Hematopoietic multipotent progenitor cell treated with erythropoietin and hydrocortisone succinate and interleukin-3 and kit ligand, for 6 days (in vitro differentiated cells): ENCODE measurements at places on chromosomes 2 and 18.

- no peak for DNase-seq
Observed at GRCh38 chr18:60905699-60906098, 427.5 kb upstream of the CDH20 start.

- DNase-seq = peak; percentile 66
Observed at GRCh38 chr2:201781557-201782051, 871 bp upstream of the ALS2 start.

GRCh38 chr2:9909106-9909505 is 42.4 kb upstream of the GRHL1 start:
- DNase-seq = peak; percentile 42

GRCh38 chr2:134207589-134208209 is 46.2 kb upstream of the MGAT5 start:
- DNase-seq = peak; percentile 80

DNA sequence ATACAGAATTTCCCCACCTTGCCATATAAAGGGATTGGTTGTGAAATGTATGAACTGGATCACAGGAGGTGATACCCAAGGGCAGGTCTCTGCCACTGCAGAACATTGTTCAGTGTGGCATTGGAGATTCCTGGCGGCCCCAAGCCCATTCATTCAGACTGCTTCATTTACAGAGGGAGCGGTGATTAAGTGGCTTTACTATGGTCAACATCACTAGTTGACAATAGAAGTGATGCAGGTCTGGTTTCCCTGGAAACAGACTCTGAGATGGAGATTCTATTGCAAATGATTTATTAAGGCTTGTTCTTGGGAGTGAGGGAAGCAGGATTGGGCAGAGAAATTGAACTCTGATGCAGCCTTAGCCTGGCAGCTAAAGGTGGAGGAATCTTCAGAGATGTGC is 62.4 kb downstream of the ZDBF2 start:
- no peak for DNase-seq

GRCh38 chr2:148970385-148970784 is 68.1 kb upstream of the LYPD6B start:
- no peak for DNase-seq

DNA sequence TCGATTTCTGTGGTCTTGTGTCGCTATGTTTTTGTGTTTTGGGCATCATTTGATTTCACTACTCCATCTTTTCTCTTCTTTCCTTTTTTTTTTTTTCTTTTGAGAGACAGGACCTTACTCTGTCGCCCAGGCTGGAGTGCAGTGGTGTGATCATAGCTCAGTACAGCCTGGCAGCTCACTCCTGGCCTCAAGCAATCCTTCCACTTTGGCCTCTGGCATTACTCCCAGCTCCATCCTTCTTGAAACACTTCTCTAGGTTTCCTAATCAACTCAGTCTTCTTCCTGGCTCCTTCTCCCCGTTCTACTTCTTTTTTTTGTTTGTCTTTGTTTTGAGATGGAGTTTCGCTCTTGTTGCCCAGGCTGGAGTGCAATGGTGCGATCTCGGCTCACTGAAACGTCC is 26.5 kb downstream of the TCF23 start:
- no peak for DNase-seq

DNA sequence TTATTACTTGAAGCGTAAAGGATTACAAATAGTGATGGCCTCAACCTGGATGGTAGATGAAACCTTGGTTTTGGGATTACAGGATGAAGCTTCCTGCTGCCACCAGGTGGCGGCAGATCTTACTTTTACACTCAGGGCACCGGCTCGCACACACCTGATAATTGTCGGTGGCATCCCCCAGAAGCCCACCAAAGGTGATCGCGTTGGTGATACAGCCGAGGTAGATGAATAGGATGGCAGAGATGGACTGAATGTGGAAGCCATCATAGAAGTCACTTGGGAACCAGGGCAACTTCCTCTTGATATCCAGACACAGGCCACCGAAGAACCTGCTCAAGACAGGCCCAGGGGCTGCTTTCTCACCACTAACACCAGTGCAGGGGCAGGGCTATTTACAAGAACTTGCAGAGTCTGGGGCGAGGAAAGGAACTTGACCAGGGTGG is 51.8 kb downstream of the MTHFD2 start:
- peak; percentile 72 for DNase-seq

- no peak for DNase-seq
Observed at GRCh38 chr2:81196383-81196851, 891.9 kb upstream of the LRRTM1 start.

DNA sequence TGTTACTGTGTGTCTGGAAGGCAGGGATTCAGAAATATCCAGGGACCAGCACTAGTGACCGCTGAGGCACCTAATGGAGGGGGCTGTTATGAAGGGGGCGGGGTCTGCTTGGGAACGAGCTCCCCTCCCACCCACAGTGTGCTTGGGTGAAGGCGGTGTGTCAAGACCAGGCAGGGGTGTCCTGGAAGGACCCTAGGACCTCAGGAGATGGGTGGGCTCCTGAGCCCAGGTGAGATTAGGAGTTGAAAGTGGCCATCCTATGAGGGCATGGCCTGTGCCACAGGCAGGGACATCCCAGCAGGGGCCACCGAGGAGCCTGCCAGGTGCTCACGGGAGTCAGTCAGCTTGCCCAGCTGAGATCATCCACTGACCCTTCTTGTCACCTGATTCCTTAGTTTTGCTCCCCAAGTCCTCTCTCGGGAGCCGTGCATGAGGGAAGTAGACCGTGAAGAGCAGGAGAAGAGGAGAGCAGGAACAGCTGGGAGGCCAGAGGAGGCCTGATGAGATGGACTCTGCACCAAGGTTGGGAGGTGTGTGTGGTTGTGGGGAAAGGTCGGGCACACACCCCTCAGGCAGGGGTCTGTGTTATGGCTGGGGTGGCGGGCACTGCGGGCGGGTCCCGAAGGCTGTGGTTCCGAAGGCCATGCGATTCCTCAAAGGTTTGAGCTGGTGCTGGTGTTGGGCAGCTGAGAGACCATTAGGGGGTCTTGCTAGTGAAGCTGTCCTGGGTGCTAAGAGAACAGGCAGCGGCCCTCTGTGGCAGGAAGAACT is 180.9 kb upstream of the HS6ST1 start:
- no peak for DNase-seq

- DNase-seq = no peak
Observed at GRCh38 chr2:239690651-239691631, 290.1 kb upstream of the HDAC4 start.

- DNase-seq = peak; percentile 58
Observed at GRCh38 chr2:164697688-164698461, 76.6 kb upstream of the GRB14 start.

- peak; percentile 84 for DNase-seq
Observed at GRCh38 chr2:190781604-190782198, 98.9 kb upstream of the GLS start.

DNA sequence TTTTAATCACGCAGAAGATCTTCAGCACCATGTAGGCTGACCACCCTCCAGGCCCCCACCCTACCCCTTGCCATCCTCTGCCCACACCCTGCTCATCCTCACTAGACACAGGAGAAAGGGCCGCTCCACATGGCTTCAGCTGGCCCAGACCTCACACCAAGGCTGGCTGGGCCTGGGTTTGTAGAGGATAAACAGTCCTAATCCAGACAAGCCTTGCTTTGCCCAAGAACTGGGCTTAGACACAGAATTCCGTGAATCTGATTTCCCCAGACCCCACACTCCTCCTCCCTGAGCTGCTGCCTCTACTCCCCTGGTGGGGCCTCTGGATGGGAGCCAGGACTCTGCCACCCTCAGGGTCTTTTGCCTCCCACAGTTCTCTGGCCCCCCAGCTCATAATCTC is 185.3 kb downstream of the CYP26B1 start:
- no peak for DNase-seq

DNA sequence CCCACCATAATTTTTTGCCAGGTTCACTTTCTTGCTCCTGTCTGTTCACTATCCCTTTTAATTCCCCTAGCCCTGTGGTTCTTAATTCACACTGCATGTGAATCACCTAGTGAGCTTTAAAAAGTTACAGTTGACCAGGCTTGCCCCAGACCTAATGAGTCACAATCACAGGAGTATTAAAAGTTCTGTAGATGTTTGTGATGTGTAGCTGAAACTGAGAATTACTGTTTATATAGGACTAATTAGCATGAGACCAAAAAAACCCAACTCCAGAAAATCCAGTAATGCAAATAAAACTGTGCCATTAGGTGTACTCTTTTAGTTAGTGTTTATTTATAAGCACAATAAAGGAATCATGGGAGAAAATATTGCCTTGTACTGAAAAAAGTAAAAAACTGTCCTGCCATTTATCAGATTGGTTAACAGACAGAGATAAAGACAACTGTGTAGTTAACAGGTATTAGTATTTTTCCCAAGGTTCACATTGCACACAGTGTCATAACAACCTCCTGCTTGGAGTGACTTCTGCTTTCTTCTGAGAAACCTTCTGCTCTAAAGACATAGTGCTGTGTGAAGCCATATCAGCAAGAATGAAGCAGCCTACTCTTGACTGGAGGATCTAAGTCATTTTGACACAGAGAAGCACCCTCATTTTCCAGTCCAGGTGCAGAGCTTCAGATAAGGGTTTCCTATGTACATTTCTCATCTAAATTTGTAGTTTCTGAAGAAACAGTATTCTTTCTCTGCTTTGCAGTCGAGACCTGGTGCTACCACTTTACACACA is 39.0 kb downstream of the VAPA start:
- DNase-seq = peak; percentile 72

- no peak for DNase-seq
Observed at GRCh38 chr18:60746491-60746890, 373.9 kb upstream of the MC4R start.

- no peak for DNase-seq
Observed at GRCh38 chr2:177058747-177059146, 153.8 kb upstream of the HNRNPA3 start.

DNA sequence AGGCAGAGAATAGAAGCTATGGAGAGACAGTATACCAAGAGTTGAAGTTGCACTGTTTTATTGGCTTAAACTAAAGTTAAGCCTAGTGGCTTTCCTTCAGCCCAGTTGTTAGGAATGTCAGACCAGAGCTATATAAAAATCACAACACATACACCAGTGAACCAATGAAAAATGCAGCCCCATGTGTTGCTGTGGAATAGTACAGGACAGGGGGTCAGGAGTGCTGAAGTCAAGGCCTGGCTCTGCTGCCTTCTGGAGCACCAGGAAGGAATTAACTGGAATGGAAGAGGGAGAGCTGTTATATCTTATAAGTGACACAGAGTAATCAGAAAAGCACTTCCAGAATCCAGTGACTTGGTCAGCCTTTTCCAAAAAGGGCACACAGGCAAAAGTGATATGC is 58.9 kb downstream of the OSR1 start:
- no peak for DNase-seq

DNA sequence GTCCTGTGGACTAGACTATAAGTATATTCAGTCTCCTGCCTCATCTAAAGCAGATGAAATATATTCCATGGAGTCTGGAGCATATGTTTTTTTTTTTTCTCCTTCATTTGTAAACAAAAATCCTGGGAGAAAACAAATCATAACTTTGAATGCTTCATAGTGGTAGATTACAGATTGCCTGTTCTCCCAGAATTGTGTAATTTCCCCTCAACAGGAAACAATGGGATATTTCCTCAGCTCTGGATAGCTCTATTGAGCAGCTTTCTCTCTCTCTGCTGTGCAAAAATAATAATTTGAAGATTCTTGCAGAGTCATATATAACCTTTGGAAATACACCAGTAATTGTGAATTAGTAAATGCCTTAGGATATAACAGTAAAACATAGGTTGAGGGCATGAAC is 1406.6 kb upstream of the ACVR2A start:
- no peak for DNase-seq

GRCh38 chr2:236236559-236237452 is 27.4 kb downstream of the ASB18 start:
- no peak for DNase-seq

- DNase-seq = no peak
Observed at GRCh38 chr2:241036964-241037421, 38.6 kb downstream of the SNED1 start.
